Right cardiac atrium (tissue), 5 donors: ENCODE measurements at places on chromosomes 7 and 10. TPM values are rescaled to one million over a fixed set of nuclear protein-coding genes. Genes with fewer than 3 reads are reported as not detected.
A peak's percentile ranks its signal among the peaks of the same experiment; 100 is the strongest.

The MYOZ1 gene
- 30.7 TPM for total RNA-seq

The C7orf33 gene
- not detected for total RNA-seq

DNA sequence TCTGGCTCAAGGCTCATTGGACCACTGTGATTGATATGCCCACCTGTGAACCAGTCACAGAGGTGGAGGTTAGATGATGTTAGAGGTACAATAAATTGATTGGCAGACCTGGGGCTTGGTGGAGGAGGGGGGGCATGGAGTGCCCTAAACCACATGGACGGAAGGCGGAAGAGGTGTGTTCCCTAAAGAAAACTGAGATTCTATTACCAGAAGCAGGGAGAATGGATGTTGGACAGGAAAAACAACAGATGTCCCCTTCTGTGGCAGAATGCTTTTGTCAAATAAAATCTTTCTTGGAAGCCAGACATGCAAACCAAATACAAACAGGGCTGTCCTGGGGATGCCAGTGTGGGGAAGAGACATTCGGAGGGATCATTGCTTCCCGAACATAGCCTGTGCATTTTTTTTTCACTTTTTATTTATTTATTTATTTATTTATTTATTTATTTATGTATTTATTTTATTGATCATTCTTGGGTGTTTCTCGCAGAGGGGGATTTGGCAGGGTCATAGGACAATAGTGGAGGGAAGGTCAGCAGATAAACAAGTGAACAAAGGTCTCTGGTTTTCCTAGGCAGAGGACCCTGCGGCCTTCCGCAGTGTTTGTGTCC lies 433.9 kb downstream of the RPS24 start:
- DNase-seq, result no peak

The DRGX gene
- not detected for total RNA-seq

- DNase-seq, result no peak
Measured at GRCh38 chr10:16822726-16823360, 5.6 kb upstream of the RSU1 start.

- no peak for DNase-seq
Measured at GRCh38 chr10:71864911-71865361, 13.9 kb upstream of the PSAP start.

The EIF4EBP2 gene
- 69.7 TPM for total RNA-seq

- DNase-seq, result no peak
Measured at GRCh38 chr7:23065974-23066373, 39.6 kb upstream of the KLHL7 start.

DNA sequence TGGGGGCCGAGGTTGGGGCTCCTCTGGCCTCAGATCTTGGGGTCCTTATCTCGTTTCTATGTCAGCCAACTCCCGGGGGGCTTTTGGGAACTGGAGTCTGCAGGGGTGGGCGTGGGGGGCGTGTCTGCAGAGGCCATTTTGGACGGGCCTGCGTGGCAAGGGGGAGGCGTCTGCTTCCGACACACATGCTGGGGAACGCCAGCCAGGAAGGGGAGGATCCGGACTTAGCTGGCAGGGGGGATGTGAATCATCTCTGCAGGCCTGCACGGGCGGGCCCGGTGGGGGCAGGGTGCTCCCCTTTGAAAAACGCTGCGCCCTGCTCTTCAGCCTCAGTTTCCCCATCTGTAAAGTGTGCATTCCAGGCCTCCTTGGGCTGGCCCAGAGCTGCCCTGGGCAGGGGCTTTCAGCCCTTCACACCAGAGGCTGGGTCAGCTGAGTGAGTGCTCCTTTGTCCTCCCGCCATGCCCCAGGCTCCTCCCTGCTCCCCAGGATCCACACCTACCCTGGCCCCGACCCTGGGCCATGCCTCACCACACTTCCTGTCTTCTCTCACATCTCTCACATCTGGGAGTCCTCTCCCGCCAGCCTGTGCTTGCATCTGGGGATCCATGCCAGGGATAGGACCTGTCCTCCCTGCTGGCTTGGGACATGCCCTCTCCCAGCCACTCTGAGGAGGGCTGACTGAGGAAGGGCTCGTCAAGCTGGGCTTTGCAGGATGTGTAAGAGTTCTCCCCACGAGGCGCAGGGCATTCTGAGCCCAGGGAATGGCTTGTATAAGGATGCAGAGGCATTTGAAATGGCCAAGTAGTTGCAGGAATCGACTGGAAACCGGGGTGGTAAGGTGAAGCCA lies 172.6 kb upstream of the TNRC18 start:
- DNase-seq, result peak; percentile 93

The AFAP1L2 gene
- total RNA-seq, result 7.7 TPM

The SLC26A4 gene
- total RNA-seq, result 0.32 TPM

The WDFY4 gene
- 2.7 TPM for total RNA-seq

The PGAM2 gene
- total RNA-seq, result 948 TPM

- DNase-seq, result no peak
Measured at GRCh38 chr10:115854740-115855435, 418.1 kb downstream of the GFRA1 start.

DNA sequence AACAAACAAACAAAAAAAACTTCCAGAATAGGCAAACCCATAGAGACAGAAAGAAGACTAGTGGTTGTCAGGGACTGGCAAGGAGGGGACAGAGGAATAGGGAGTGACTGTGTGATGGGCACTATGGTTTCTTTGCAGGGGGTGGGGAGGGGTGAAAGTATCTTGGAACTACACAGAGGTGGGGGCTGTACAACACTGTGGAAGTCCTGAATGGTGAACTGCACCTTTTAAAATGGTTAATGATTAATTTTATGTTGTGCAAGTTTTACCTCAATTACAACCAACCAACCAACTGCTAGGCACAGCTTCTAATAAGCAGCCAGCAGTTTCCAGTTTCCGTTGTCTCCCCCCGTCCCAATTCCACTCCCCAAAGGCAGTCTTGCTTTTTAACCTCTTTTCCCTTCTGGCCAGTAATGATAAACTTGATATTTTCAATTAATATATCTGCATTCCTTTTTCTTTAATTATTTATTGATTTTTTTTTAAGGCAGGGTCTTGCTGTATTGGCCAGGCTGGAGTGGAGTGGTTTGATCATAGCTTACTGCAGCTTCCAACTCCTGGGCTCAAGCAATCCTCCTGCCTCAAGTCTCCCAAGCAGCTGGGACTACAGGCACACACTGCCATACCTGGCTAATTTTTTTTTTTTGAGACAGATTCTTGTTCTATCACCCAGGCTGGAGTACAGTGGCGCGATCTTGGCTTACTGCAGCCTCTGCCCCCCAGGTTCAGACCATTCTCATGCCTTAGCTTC lies 46.8 kb downstream of the HIP1 start:
- no peak for DNase-seq

DNA sequence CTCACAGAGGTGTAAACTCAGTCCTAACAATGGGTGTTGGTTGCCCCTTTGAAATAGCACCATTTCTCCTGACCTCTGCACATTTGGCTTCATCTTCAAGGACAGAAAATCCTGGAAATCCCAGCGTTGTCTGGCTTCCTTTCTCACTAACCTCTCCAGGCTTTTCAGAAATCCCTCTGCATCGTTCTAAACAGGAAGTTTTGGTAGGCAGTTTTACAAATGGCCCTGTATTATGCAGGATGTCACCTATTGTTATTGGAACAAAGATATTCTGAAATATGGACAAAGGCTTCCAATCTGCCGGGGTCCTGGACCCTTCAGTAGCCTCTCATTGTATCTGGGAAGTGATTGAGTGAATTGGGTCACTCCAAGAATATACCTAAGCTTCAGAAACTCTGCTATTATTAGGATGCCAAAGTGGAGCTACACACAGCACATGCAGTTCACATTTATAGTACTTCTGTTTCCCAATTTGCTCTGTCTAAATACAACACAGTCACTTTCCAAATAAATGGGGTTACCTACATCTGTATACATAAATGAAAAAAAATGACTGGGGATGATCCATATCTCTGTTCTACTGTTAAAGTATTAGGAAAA lies 134.8 kb upstream of the KLF6 start:
- DNase-seq, result no peak

DNA sequence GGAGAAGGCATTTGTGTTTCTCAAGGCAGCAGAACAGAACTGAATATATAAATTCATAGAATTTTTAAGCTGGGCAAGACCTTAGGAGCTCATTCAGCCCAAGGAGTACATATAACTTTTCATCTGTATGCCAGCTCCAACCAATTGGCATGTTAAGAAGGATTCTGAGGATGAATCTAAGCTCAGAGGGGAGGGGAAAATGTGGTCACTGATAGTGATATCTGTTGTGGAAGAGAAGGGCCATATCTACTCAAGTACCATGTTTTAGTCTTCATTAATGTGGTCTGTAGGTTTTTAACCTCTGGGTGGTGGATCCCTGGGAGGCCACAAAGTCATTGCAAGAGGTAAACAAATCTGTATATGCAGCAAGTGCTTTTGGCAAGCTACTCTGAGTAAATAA lies 6.4 kb downstream of the CALD1 start:
- no peak for DNase-seq

DNA sequence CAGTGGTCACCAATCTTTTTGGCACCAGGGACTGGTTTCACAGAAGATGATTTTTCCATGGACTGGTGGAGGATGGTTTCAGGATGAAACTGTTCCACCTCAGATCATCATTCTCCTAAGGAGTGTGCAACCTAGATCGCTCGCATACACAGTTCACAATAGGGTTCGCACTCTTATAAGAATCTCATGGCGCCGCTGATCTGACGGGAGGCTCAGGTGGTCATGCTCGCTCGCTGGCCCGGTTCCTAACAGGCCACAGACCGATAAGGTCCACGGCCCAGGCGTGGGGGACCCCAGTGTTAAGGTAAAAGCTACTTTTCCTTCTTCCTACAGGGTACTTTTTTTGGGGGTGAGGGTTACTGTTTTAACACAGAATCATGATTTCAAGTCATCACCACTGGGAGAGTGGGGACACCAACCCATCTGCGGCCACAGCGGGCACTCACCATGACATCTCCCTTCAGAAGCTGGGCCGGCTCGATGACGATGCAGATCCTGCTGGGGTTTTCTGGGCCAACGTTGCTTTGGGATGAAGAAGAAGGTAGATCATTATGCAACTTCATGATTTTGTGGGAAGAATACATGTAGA lies 170.5 kb downstream of the TNS3 start:
- DNase-seq, result no peak

DNA sequence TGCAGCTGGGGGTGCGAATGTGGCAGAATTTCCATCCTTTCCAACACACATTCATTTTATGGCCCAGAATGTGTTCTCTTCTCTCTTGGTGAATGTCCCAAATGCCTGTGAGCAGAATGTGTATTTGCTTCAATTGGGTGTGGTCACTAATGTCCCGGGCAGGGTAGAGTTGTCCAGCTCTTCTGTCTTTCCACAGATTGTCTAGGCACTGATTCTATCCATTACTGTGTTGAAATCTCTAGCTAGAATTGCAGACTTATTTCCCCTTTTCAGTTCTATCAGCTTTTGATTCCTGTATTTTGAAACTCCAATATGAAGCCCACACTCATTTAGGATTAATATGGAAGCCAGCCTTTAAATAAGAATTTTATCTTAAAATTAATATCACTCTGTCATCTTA lies 14.0 kb upstream of the AKR1E2 start:
- no peak for DNase-seq
